Nasal cavity respiratory epithelium epithelial cell of viscerocranial mucosa (primary cell): ENCODE measurements at places on chromosomes 3 and 15. TPM values are rescaled to one million over a fixed set of nuclear protein-coding genes. Genes with fewer than 3 reads are reported as not detected.

Gene A4GNT
- not detected in 2 replicates for total RNA-seq

Gene BTLA
- under 0.01 and 0.07 TPM in 2 replicates for total RNA-seq

Gene CNBP
- total RNA-seq, result 379 and 442 TPM in 2 replicates

Gene ST8SIA2
- total RNA-seq, result not detected in 2 replicates
